ENCODE measurements at places on chromosomes 12 and 14. TPM values are rescaled to one million over a fixed set of nuclear protein-coding genes. Genes with fewer than 3 reads are reported as not detected.

DNA sequence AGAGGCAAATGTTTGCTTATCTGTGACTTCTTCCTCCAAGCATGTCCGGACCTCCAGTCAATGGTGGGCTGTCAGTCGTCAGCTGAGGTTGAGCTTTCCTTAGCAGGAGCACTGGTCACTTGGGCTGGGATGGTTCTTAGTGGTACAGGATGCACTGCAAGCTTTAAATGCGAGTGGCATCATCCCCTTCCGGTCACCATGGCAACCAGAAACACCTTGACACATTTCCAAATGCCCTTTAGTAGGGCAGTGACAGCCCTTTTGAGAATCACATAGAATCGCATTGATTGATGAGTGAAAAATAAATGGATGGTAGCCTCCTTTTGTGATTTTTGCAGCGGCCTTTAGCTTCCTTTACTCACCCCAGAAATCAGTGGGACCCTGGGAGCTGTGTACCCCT is 24.1 kb downstream of the NTF3 start:
- no peak for DNase-seq

Gene CCNB1IP1
- total RNA-seq, result 82.5 TPM

DNA sequence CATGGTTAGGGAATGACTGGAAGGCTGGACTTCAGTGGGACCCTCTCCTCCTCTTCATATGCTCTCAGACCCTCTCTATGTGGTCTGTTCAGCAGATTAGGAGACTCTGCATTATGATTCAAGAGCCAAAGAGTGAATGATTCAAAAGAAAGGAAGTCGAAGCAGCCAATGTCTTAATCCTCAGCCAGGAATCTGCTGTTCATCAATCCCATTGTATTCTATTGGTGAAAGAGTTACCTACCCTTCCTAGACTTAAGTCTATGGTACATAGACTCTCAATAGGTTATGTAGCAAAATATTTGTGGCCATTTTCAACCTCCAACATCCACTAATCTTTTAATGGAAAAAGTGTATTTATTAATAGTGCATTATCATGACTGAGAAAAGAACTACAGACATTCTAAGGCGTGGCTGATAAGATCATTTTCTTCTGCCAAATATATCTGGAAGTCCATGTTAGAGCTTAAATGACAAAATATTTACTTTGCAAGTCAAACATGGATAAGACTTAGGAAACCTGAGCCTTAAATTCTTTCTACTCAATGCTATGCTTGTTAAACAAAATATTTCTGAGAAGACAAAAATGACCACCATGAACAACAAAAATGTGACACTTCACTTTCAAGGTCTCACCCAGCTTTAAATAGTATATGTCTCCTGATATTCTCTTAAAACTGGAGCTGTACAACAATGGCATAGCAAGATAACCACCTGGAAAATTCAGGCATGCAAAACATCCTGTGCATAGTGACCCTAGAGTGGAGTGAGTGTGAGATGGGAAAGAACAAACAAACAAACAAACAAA is 1100.6 kb downstream of the GALC start:
- DNase-seq, result no peak

- DNase-seq, result no peak
Observed at GRCh38 chr12:102977945-102978706, 20.7 kb downstream of the ASCL1 start.

DNA sequence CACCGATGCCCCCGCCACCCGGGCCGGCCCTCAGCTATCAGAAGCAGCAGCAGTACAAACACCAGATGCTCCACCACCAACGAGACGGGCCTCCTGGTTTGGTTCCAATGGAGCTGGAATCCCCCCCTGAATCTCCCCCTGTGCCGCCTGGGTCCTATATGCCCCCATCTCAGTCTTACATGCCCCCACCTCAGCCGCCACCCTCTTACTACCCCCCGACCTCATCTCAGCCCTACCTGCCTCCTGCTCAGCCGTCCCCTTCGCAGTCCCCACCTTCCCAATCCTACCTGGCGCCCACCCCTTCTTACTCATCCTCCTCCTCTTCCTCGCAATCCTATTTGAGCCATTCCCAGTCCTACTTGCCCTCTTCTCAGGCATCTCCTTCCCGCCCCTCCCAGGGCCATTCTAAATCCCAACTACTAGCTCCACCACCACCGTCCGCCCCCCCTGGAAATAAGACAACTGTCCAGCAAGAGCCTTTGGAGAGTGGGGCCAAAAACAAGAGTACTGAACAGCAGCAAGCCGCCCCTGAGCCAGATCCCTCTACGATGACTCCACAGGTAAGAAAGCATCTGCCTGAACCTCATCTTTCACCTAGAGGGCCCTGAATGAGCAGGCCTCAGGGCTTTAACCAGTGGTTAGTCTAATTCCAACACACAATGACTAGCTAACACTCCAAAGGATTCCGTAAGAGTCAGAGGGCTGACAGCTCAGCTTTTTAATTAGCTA is 851 bp downstream of the YLPM1 start:
- no peak for DNase-seq

Gene RNASE4
- 2.7 TPM for total RNA-seq

GRCh38 chr12:98332642-98333041 is 182.7 kb upstream of the TMPO start:
- DNase-seq, result peak; percentile 22

DNA sequence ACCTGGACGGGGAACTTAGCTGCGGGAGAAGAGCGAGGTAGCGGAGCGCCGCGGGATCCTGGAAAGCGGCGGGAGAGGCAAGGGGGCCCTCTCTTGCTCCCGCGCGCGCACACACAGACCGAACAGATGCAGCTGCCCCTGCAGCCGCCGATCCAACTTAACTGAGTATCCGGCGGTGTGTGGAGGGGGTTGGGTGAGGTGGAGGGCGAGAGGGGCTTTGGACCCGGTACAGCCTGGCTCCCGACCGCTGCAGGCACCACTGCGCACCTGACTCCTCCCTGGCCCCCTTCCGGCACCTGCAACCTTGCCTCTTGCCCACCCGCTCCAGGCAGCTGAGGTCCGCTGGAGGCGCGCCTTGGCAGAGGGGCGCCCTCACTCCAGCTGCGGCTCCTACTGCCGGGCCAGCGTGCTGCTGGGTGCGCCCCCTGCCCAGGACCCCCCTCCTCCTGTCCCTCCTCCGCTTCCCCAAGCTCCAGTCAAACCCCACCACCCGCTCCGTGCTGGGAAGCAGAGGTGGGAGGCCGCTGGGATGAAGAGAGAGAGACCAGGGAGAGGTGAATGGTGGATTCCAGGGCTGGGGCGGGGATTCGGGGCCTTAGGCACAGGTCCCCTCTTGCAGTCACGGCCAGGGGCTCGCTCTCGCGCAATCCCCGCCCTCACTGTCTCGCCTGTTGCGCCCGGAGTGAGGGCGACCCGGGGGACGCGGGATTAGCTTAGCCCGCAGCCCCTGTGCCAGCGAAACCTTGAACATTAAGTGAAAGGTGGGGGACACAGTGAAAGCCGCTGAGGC is 2.6 kb downstream of the DIO3 start:
- no peak for DNase-seq

GRCh38 chr12:8668441-8668840 is 5.8 kb upstream of the MFAP5 start:
- DNase-seq, result no peak

- no peak for DNase-seq
Observed at GRCh38 chr14:84825481-84826251, 704.3 kb upstream of the FLRT2 start.

Measured in SK-MEL-5 (cell line).